ENCODE measurements at places on chromosomes 3 and 15. TPM values are rescaled to one million over a fixed set of nuclear protein-coding genes. Genes with fewer than 3 reads are reported as not detected.

DNA sequence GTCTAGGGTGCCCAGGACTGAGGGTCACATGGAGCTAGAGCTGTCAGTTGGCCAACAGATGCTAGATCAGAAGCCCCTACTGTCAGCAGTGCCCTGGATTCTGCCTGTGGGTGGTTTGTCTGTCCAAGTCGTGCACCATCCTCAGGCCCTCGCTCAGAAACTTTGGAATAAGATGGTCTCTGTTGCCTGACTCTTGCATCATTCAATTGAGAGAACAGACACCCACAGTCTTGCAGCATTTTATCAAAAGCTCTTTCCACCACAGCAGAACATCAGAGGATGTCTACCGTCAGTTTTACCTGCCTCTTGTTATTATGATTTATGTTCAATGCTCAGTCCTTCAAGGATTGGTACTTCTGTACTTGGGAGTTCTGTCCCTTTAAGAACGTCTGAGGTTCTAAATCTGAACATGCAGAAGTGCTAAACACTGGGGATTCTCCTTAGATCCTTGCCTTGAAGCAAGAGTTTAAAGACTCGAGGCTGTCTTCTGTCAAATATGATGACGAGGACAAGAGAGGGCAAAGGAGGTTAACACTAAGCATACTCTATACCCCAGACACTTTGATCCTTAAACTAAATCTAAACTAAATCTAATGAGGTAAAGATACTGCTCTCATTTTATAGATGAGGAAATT lies 4.8 kb downstream of the AQP9 start:
- no peak for DNase-seq

- no peak for DNase-seq
These were observed 7.1 kb downstream of the RAMAC start for GRCh38 chr15:82993144-82993543.

DNA sequence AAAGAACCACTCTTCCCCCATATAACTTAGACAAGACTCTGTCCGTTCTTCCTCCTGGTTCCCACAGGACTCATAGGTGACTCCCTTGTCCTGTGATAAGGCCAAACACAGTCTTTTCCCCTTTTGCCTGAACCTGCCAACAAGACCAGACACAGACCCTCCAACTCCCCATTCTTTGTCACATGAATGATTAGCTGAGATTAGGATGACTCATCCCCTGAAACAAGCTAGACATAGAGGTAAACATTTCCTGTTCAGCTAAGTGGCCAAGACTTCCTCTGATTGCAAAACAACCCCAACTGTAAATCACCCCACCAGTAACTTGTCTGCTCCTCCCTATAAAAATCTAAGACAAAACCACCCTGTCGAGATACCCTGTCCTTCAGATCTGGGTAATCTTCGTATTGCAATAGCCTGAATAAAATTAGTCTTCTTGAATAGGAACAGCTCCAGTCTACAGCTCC lies 11.4 kb upstream of the HTR3E start:
- no peak for DNase-seq

- DNase-seq = no peak
These were observed 153.8 kb downstream of the MTHFS start for GRCh38 chr15:79743032-79743431.

GRCh38 chr15:37100109-37100965 lies at the start of gene MEIS2:
Gene MEIS2, minus strand, starts transcription at chr15:37100549. Its CDS starts 1,083 bp downstream, at chr15:37099466.
- peak; percentile 97 for DNase-seq

DNA sequence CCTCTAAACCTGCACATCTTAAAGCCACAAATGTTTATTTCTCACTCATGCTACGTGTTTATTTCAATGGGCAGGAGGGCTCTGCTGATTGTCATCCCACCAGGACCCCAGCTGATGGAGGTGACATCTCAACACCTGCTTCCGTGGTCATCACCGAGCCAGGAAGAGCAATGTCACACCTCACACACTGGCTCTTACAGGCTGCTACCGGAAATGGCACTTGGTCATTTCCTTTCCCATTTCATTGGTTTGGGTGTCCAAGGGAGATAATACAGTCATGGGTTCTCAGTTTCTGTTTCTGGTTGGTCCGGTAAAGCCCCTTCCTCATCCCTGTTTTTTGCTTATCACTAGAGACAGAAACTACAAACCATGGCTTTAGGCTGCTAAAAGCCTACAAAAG lies 41.9 kb downstream of the ABHD2 start:
- DNase-seq = no peak

DNA sequence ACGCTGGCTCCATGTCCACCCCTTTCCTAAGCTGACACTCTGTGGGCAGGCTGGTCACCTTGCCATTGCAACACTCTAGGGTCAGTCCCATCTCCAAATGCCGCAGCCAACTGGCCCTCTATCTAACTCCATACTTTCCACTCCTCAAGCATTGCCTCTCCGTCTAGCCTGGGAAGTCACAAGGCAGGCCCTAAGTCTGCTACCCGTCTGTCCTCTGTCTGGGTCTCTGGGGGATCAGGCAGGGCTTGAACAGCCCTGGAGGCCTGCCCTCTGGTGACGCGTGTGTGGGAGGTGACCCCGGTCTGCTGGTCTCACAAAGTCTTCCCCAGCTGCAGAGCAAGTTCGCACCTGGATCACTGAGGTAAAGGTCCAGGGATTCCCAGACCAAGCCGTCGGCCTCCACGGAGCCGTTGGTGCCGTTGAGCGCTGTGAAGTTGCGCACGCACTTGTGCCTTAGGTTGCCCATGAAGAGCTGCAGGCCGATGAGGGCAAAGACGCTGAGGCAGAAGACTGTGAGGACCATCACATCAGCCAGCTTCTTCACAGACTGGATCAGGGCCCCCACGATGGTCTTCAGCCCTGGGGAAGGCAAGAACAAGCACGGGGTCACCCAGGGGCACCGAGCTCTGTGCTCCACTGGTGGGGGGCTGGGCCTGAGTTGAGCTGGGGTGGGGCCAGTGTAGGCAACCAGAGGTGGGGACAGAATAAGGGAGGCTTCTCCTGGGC lies 39.9 kb downstream of the SCN5A start:
- no peak for DNase-seq

GRCh38 chr3:175260145-175260794 lies 401.1 kb downstream of the NAALADL2 start:
- DNase-seq = no peak

GRCh38 chr15:63602595-63602994 lies 5.4 kb downstream of the FBXL22 start:
- no peak for DNase-seq

DNA sequence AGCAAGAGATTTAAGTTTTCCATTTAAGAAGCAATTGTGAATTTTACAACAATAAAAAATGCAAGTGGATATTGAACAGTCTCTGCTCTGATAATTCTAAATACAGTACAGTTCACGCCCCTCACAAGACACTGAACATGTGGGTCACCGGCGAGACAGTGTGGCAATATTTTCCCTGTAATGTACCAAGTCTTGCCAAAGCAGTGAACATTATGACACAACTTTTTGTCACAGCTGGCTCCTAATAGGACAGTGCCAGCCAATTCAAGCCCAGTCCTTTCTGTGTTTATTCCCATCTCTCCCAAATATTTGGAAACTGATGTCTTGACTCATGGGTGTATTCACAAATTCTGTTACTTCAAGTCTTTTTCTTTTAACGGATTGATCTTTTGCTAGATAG lies 62.3 kb downstream of the PPARG start:
- DNase-seq = no peak

- no peak for DNase-seq
These were observed 10.4 kb upstream of the CCDC14 start for GRCh38 chr3:123971406-123971805.

DNA sequence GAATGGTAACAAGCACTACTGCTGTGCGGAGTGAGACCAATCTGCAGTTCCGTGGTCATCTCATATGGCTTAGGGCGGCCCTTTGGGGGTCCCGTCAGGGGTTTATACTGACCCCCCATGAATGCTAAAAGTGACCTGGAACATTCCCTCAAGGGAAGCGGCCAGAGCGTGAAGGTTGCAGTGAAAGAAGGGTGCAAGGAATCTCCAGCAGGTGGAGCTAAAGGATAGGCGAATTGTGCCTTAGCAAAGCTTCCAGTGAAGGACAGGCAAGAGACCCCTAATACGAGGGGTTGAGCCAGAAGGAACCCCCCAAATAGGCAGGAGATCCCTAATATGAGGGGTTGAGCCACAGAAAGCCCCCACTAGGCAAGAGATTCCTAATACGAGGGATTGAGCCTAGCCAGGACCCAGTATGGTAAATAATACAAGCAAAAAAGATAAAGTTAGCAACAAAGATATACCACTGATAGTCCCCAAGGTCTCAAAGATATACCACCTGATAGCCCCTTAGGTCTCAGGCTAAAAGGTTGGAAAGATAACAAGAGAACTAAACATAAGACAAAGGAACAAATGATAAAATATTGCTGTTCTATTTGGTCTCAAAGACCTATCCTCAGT lies 32.8 kb downstream of the ZNF589 start:
- no peak for DNase-seq

DNA sequence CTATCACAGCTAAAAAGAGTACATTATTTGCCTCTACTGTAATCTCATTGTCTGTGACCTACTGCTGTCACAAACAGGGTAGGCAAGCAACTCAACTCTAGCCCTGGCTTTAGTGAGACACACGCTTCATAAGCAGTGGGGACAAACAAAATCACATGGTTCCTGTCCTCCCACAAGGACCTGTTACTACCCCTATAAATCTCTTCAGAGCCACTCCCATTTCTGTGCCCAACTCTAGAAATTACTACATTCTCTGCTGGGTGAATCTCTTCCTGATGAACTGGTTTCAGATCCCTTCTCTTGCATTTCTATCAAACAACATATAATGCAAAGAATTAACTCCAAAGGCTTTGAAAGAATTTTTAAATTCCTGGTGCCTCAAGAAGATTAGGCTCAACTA lies 117.3 kb downstream of the DMXL2 start:
- DNase-seq = no peak

GRCh38 chr15:67103869-67104268 lies 38.5 kb downstream of the SMAD3 start:
- no peak for DNase-seq

DNA sequence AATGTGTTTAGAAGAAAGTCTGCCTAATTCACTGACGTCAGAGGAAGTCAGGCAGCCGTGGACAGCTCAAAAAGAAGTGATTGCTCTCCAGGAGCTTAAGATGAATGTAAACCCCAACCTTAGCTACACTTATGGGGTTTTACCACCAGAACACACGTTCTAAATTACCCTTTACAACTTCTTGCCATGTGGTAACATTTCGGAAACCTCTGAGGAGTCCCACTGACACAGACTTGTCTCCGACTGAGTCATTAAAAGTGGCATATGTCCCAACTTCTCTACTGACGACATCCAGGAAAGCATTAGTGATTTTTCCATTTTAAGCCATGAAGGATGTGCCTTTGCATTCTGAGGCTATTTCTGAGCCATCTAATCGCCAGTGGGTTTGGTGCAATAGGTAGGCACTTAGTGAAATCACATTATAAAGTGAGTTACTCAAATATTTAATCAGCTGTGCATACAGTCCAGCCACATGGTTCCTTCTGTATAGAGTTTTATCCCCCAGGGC lies 32.4 kb downstream of the C2CD4A start:
- no peak for DNase-seq

GRCh38 chr3:149091983-149092382 lies 5.7 kb upstream of the HLTF start:
- no peak for DNase-seq

GRCh38 chr15:36172955-36173354 lies 406.5 kb upstream of the CDIN1 start:
- no peak for DNase-seq

- no peak for DNase-seq
These were observed 110.4 kb downstream of the ADAMTSL3 start for GRCh38 chr15:83764201-83764838.

DNA sequence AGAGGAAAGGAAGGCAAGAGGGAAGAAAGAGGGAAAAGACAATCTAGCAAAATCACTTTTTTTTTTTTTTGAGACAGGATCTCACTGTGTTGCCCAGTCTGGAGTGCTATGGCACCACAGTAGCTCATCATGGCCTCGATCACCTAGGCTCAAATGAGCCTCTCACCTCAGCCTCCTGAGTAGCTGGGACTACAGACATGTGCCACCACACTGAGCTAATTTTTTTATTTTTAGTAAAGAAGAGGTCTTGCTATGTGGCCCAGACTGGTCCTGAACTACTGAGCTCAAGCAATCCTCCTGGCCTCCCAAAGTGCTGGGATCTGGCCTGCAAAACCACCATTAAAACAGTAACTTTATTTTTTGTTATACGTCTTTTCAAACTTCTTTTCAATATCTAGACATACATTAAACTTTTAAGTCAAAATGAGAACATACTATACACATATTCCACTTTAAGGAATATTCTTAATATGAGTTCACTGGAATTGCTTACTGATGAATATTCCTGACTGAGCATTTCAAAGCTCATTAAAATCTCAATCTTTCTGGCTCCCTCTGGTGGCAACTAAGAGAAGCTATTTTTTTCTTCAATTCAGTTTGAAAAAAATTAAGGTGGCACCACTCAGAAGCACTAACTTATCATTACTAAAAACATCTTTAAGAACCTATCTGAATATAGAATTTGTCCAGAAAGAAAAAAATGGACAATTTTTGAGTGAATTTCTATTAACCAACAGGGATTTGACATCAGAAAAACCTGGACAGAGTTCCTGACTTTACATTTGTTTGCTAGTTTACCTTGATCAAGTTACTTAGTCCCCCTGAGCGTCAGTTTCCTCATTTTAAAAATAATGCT lies 40.9 kb downstream of the UACA start:
- no peak for DNase-seq

DNA sequence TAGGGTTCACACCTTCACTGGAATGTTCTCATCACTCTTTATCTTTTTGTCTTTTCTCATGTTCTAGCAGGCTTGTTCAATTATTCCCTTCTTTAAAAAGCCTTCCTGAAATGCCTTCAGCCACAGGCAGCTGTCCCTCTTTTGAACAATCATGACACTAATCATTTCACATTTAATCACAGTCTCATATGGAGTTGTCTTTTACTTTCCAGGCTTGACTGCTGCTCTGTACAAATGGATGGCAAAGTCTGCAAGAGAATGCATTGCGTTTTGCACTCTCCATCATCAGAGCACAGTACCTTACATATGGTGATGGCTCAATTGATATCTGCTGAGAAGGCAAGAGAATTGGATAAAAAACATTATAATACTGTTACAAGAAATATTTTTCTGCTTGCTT lies 529.8 kb downstream of the DIPK2A start:
- no peak for DNase-seq

GRCh38 chr3:196165850-196166249 lies 45.4 kb downstream of the ZDHHC19 start:
- DNase-seq = peak; percentile 8

DNA sequence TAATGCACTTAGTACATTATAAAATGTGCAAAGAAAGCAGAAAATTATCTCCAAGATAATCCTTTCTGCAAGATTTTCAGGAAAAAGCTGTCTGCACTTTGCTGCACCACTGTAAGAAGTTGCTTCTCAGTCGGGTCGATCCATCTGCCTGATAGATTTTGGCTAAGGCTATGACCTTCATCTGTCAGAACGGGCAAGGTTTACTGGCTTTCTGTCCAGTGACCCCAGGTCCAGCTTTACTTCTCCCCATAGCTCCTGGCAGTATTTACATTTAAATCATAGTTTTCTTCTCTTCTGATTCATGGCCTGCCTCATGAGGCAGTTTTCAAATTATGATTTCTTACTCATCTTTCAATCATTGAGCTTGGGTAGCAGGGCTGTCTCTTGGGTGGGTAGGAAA lies 422.7 kb downstream of the EPHB1 start:
- no peak for DNase-seq

Gene EXOG
- 23.2 TPM for total RNA-seq

Gene CACNA2D2
- total RNA-seq = 1.6 TPM

Gene MELTF
- 3.1 TPM for total RNA-seq

Gene CCR5
- 0.24 TPM for total RNA-seq

Gene UMPS
- 6.1 TPM for total RNA-seq

Gene TNFAIP8L3
- total RNA-seq = 6.5 TPM

Gene TMCO5A
- total RNA-seq = not detected

Gene MEX3B
- total RNA-seq = 3.5 TPM

Gene MEIS2
- total RNA-seq = 43.9 TPM

Gene SLC24A1
- 2.0 TPM for total RNA-seq

Gene SLC22A14
- total RNA-seq = not detected

Gene LARP6
- 47.6 TPM for total RNA-seq

All from Right ventricle myocardium superior (tissue), 1 donor.